ENCODE measurements at places on chromosomes 2 and 18.

DNA sequence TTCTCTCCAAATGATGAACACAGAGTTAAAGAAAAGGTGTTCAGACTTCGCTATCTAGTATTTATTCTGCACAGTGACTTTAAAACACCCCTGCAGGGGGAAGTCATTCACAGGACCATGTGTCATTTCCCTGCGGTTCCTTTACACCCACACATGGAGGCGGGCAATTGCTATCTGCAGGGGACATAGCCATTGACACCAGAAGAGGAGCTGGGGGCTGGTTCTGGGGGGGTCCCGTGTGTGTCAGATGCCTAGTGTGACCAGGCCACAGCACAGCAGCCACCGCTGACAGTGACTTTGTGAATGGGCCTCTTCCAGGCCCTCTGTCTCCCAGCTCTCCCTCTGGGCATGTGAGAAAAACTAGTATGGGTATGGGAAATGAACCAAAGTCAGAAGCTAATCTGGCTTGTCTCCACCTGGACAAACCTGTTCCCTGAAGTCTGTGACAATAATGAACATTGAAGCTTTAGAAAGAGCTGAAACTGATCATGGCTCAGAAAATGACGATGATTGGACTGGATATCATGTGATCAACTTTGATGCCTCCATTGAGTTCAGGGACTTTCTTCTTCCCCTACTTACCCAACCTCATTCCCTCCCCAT lies 7.5 kb upstream of the GBX2 start:
- peak; percentile 36 for DNase-seq

- DNase-seq, result no peak
Measured at GRCh38 chr2:6877402-6878304, at the start of gene RSAD2. Gene RSAD2, plus strand, starts transcription at chr2:6877777. Its CDS starts 24 bp downstream, at chr2:6877801.

DNA sequence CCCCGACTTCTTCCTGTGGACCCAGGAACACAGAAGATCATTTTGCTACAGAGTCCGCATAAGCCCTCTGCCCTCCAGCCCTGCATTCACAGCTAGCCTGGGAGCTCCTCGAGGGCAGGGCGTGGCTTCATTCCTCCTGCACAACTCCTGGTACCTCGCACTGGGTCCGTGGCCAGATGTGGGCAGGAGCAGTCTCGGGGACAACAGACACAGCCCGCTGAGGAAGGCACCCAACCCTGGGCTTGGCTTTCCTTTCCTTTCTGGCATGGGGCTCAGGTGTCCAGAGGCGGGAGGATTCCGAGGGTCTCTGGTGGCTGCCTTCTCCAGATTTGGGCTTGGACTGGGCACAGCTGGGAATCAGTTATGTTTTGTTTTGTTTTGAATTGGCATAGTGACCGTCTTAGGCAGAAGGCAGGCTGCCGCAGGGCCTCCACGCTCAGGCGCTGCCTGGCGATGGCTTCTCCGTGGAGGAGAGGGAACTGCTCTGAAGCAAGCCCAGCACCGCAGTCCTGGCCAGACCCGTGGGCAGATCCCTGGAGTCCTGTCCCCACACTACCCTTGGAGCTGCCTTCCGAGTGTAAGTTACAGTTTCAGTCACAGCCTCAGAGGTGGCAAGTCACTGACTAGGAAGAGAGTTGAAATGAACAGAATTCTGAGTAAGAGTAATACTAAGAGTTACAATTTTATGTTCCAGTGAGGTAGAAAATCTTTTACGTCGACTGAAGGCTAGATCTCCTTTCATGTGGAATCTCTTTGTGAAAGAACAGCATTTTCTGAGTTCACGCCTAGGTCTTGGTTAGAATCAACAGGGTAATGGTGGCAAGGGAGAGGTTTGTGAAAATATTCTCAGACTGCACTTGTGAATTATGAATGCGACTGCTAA lies 47.9 kb downstream of the LDLRAD4 start:
- no peak for DNase-seq

GRCh38 chr18:76475450-76476194 lies 19.4 kb downstream of the ZNF516 start:
- no peak for DNase-seq

DNA sequence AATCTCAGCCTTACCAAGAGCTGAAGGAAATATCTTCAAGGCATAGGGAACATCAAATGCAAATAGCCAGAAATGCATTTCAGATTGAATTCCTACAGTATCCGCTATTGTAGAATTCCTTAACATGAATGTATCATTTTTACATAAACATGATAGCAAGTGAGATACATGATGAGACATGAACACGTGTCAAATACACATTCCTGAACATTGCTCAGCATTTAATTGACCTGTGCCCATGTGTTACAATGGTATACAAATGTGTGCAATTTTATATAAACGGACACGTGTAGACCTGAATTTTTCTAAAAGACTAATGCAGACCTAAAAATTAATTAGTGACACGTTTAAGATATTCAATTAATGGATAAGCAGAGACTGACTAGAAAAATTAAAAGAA lies 133.0 kb upstream of the TLK1 start:
- no peak for DNase-seq

- no peak for DNase-seq
Measured at GRCh38 chr2:104880076-104880475, 26.2 kb downstream of the POU3F3 start.

GRCh38 chr2:17816396-17817245 lies at the start of gene MSGN1:
Gene MSGN1, plus strand, starts transcription at chr2:17816460. Its CDS starts 59 bp downstream, at chr2:17816519.
- DNase-seq, result no peak

DNA sequence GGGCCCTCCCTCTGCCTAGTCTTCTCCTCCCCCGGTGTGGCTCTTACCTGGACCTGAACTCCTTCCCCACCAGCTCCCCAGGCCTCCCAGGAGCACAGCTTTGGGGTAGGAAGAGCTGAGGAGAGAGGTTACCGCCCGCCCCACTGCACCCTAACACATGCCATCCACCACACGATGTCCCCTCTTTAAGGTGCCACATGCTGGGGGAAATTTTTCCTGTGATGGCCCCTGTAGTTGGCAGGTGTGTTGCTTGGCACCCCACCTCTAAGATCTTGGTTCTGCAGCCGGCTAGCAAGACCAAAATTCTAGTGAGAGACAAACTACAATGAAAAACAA lies 6.9 kb upstream of the TEX261 start:
- DNase-seq, result no peak

DNA sequence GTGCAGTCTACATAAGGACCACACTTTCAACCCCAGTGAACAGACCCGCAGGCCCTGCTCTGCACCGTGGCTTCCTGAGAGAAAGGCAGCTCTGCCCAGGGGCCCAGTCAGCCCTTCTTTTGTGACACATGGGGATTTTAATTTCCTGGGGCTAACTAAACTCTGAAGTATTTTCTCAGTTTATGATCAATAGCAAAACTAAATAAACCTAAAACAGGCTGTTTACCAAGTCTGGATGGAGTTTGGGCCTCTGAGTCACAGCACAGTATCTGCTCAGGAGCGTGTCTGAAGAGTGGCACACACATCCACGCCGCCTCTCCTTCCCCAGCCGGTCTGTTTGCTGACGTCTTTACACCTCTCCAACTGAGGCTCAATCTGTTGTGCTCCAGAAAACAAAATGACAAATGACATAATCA lies 72.3 kb downstream of the LDLRAD4 start:
- DNase-seq, result no peak

GRCh38 chr2:237128026-237128703 lies 42.5 kb downstream of the COPS8 start:
- no peak for DNase-seq

GRCh38 chr2:178716394-178716793 lies 90.8 kb downstream of the TTN start:
- DNase-seq, result no peak

GRCh38 chr2:35410431-35411061 lies 945.0 kb upstream of the CRIM1 start:
- no peak for DNase-seq

GRCh38 chr18:34647251-34647650 lies 62.8 kb upstream of the DTNA start:
- no peak for DNase-seq

DNA sequence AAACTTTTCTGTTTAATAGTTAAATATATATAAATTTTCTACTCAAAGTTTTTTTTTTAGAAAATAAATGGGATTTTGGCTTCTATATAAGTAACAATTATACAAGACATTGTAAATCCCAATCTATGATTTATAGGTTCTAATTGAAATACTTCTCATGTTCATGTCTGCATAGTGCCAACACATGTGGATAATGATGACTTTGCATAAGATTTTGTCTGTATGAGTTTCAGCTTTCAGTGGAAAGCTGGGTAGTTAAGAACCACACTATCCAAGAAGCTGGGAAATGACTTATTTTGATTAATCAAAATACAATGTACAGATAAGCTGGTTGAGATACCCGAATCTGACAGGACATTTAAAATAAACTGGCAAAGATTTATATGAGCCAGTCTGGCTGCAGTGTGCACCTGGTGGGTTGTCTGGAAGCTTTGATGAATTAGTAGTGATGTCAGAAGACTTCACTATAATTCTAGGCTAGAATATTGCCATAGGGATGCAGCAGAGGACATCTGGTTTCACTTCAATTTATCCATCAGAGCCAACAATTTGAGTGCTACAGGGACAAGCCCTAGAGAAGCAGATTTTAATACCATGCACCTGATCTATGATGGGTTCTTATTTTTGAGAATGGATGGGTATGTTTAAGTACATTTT lies 45.4 kb downstream of the EML6 start:
- no peak for DNase-seq

- DNase-seq, result no peak
Measured at GRCh38 chr2:28358668-28359201, 33.9 kb upstream of the FOSL2 start.

GRCh38 chr2:60054571-60055340 lies 498.7 kb downstream of the BCL11A start:
- DNase-seq, result no peak

- no peak for DNase-seq
Measured at GRCh38 chr18:69845593-69846506, 101.8 kb downstream of the CD226 start.

GRCh38 chr2:236157815-236158498 lies 10.2 kb downstream of the GBX2 start:
- no peak for DNase-seq

GRCh38 chr2:223647258-223647952 lies 45.2 kb upstream of the SCG2 start:
- peak; percentile 11 for DNase-seq

GRCh38 chr2:69582582-69583176 lies 60.9 kb downstream of the AAK1 start:
- DNase-seq, result no peak

DNA sequence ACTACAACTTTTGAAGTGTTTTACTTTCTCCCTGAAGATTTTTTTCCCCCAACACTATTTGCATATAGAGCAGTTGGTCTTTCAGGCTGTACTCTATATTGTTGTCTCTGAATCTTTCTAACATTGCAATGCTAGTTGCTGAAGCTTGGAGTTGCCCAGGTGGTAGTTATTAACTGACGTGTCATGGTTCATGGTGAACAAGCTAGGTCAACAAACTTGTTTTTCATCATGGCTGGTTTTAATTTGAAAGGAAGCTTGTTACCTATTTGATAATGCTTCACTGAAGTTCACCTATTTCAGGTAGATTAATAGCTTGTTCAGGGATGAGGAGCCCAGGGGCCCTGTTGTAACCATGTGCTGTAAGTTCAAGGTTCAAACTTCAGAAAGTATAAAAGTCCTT lies 158.8 kb upstream of the ZEB2 start:
- DNase-seq, result no peak

DNA sequence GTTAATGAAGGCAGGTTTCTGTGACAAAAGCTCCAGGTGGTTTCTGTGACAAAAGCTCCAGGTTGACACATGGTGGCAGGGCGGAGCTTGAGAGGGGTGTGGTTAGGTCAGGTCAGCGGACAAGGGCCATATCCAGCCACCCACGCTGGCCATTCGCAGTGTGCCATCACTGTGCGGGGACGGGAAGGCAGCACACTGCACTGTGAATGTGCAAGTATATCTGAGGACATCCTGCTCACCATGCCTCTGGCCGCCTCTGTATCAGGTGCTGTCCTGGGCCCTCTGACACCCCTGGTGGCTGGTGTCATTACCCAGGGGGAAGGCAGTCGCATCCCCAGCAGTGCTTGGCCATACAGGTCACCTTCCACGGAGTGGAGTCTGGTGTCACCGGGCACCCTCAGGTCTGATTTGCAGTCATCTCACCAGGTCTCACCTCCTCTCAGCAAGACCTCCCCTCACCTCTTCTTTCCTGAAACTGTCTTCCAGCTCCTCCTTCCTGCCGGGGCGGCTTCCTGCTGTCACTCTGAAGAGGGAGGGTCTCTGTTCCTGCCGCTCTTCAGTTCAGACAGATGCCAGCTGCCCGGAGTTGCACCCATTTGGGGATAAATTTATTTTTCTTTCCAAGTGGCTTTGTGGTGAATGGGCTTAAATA lies 34.9 kb downstream of the CTIF start:
- DNase-seq, result no peak

All from GM13977 (cell line).